ENCODE measurements at places on chromosomes 3 and 15.

DNA sequence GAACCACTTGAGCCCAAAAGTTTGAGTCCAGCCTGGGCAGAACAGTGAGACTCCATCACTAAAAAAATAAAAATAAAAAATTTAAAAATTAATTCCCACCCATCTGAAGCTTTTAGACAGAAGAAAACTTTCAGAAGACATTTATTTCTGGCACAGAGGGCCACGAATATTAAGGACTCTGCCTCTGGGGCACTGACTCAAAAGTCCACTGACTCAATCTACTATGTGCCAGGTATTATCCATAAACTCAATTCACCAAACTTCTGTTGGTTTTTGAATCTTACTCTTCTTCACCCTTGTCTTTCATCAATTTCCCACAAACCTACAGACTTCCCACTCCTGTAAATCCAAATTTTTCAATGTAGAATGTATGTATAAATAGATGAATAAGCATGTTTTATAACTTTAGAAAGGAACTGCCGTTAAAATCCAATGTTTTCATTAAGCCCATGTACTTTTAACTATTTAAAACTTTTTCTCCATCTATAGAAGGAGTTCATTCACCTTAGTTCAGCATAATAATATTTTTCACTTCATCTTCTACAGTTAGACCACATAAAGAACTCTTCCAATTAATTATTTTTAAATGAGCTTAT is 19.9 kb downstream of the ATP13A3 start:
- DNase-seq: no peak

GRCh38 chr3:66383998-66384745 is 116.7 kb downstream of the LRIG1 start:
- DNase-seq: no peak

- DNase-seq: no peak
Measured at GRCh38 chr3:150116196-150116595, 145.5 kb upstream of the PFN2 start.

DNA sequence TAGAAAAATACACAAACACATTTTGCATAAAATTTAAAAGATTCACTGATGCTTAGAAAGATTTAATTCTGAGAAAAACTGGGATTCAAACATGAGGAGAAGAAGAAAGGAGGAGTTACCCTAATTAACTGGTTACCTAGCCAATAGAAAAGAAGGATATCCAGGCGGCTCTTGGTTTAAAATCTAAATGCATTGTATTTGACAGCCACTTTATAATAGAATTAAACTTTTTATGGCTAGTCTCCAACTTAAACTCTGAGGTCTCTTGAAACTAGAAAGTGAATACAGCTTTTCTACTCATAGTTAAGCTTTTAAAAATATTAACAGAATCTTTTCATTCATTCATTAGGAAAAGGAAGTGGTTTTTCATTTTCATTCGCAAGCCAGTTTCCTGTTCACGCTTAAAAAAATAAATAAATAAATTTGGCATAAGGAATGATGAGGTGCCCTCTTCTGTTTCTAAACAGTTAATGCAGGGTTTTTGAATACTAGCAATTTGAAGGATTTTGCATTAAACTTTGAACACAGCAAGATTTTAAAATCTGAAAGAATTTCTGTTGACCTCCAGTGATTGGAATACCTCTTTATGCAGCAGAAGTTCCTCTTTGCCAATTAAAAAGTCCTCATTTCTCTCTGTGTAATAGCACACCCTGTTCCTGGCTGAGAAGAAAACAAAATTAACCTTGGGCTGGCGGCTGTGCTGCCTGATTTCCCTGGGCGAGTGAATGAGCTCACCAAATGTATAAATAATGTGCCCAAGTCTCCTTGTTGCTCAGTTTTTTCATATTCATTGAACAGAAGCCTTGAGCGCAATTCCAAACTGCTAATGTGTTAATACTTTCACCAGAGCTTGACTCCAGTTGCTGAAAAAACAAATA is 105.1 kb downstream of the ZMAT3 start:
- DNase-seq: peak; percentile 55

GRCh38 chr15:90979582-90979981 is 14.8 kb downstream of the PRC1 start:
- no peak for DNase-seq

- no peak for DNase-seq
Measured at GRCh38 chr15:60528530-60528929, 49.6 kb upstream of the ICE2 start.
